ENCODE measurements at places on chromosomes 5 and 9.

GRCh38 chr5:38378579-38378978, 120.2 kb downstream of the EGFLAM start:
- no peak for DNase-seq

GRCh38 chr5:133145436-133146170, 93.8 kb downstream of the HSPA4 start:
- no peak for DNase-seq

GRCh38 chr5:124365361-124365801, 381.1 kb downstream of the ZNF608 start:
- no peak for DNase-seq

GRCh38 chr5:98564836-98565235, 208.6 kb upstream of the RGMB start:
- DNase-seq = no peak

- no peak for DNase-seq
Measured at GRCh38 chr5:124193371-124193789, 553.1 kb downstream of the ZNF608 start.

DNA sequence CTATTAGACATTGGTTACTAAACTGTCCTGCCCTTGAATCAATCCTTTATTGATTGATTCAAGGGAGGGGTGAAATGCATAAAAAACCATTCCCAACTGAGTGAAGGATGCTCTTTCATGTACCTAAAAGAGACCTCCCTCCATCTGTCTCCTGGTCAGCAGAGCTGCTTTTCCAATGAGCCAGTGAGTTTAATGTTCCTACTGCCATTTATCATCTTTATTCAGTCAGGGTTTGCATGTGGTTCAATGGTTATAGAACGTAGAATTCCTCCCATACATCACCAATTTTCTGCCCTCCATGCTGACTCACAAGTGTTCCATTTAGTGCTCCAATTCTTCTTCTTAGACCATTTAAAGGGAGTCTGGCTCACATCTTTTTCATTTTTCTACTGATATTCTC, 199.1 kb upstream of the PCSK5 start:
- no peak for DNase-seq

DNA sequence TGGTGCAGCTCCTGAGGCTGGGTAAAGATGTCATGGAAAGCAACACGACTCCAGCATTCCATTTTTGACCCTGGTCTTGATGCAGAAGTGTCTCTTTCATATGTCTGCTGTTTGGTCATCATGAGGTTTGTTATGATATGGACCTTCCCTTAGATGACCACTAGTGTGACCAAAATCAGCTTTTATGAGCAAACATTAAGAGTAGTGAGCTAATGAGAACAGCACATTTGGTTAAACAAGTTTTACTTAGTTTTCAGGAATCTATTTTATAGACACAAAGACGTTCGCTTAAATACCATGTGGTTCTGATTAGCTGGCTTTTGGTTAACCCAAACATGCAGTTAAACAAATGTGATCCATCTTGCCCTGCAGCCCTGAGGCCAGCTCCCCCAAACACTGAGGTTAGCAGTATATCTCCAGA, 56.7 kb upstream of the ACTBL2 start:
- DNase-seq = no peak

- no peak for DNase-seq
Measured at GRCh38 chr9:130849356-130849755, 14.3 kb downstream of the ABL1 start.

GRCh38 chr9:129814432-129815223, 9.3 kb downstream of the TOR1A start:
- no peak for DNase-seq
